ENCODE measurements at places on chromosomes 16 and 17.
A peak's percentile ranks its signal among the peaks of the same experiment; 100 is the strongest.

GRCh38 chr17:14752011-14752410 lies 451.1 kb downstream of the HS3ST3B1 start:
- DNase-seq, result no peak

DNA sequence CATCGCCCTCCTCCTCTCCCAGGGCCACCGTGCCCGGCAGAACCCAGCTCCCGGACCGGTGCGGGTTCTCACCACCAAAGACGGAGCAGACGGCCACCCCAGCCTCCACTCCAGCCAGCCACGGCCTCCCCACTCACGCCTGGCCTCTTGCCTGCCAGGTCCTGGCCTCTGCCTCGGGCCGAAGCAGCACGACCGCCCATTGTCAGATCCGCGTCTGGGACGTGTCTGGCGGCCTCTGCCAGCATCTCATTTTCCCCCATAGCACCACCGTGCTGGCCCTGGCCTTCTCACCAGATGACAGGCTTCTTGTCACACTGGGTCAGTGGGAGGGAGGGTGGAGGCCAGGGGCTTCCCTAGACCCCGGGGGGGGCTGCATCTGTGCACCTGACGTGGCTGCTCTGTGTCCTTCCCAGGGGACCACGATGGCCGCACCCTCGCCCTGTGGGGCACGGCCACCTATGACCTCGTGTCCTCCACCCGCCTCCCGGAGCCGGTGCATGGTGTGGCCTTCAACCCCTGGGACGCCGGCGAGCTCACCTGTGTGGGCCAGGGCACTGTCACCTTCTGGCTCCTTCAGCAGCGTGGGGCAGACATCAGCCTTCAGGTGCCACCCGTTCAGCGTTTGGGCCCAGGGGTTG lies 6.6 kb upstream of the RHOT2 start:
- DNase-seq, result no peak

DNA sequence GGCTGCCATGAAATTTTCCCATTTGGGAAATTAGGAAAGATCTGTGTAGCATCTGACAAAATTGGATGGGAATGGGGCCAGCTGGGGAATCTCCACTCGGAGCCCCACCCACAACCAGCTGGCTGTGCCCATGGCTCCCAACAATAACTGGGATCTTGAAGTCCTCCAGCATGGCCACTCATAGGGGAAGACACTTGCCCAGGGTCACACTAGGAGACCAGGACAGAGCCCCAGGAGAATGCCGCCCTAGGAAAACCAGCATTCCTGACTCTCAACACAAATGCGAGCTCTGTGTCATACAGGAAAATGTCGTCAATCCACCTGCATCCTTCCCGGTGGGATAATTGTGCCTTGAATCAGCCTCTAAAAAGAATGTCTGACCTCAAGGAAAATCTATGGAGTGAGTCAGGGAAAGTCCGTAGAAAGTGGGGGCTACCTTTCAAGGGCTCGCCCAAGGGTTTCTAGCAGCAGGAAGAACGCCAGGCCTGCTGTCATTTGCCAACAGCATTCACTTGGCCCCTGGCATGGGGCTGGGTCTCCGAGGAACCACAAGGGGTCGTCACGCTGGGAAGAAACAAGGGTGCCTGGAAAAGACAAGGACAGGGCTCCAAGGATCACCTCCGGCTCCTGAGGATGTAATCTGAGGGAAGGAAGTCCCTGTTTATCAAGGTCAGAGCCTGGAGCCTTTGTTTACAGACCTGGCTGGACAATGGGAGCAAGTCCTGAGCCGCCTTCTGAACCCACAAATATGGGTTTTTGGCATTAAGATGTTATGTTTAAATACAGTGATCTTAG lies 15.9 kb downstream of the CDH5 start:
- DNase-seq, result peak; percentile 29

DNA sequence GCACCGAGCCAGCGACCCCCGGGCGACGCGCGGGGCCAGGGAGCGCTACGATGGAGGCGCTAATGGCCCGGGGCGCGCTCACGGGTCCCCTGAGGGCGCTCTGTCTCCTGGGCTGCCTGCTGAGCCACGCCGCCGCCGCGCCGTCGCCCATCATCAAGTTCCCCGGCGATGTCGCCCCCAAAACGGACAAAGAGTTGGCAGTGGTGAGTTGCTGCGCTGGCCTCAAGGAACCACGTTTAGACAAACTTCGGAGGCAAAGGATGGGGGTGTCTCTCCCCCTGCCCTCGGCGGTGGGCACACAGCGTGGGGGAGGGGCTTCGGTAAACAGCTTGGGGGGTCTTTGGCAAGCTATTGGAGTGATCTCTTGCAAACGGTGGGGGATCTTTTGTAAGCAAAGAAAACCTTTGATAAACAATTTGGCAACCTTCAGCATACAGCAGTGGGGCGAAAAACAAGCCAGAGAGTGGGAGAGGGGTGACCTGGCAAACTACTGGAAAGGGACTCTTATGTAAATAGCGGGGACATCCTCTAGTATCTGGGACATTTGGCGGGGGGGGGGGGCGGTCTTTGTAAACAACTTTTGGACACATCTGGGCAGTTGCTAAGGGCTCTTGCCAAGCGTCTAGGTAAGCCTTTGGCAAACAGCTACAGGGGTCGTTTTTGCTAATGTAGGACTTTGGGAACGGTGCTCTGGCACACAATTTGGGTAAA lies 587 bp downstream of the MMP2 start:
- no peak for DNase-seq

- DNase-seq, result no peak
Observed at GRCh38 chr16:83581994-83582747, 225.6 kb upstream of the HSBP1 start.

- peak; percentile 19 for DNase-seq
Observed at GRCh38 chr17:60145006-60145935, 4.5 kb upstream of the CA4 start.

DNA sequence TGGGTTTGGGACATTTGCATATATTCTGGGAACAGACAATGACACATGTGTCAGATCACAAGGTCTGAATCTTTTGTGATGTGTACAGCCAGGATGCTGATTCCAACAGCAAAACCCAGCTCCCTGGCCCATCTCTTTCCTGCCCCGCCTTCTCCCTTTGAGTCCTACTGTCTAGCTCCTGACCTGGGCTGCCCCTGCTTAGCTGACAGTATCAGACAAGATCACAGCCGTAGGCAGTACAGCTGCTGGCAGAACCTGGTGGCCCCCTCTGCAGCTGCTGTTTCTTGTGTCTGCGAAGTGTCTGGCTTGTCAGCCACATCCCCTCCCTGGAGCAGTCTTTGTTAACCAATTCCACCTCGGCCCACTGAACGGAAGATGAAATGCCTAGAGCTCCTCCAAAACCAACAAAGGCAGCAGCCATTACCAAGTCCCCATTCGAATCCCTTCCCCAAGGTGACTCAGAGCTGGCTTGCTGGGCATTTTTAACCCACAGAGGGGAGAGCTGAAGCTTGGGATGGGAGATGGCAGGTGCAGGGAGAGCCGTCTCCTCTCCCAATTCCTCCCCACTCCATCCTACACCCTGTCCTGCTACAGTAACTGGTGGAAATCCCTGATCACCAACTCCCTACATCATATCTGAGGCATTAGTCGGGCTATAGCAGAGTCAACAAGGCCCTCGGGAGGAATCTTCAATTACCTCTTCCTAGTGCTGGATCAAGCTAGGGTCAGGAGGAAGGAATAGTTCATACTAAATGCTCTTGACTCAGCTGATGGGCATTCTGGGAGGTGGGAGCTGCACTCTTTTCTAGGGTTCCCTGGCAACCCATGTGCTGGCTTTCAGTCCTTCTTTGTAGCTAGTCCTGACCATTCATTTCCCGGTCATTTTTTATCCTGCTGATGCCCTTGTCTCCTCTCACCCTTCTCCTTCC lies 5.8 kb downstream of the PIPOX start:
- DNase-seq, result no peak

GRCh38 chr17:2703181-2703580 lies 8.4 kb downstream of the CLUH start:
- no peak for DNase-seq

DNA sequence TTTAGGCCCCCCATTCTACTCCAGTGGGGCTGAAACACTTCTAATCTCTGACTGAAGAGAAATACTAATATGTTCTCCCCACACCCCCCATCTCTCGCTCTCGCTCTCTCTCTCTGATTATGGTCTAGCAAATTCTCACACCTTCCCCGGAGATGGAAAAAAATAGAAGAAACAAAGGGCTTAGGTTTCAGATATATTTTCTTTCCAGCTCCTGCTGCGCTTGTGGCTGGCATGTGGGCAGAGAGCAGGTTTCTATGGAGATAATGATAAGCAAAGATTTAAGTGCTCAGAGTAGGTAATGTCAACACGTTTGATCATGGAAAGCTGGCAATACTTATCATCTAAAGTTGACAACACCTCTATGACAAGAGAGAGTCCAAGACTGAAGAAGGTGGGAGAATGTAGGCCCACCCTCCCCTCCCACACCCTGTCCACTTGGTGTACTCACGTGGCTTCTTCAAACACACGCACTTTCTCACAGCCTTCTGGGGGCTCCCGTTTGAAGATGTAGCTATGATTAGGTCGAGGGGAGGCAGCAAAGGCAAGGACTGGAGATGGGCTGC lies 8.0 kb upstream of the SLC35B1 start:
- DNase-seq, result no peak

- no peak for DNase-seq
Observed at GRCh38 chr17:46152423-46152822, 40.8 kb downstream of the KANSL1 start.

DNA sequence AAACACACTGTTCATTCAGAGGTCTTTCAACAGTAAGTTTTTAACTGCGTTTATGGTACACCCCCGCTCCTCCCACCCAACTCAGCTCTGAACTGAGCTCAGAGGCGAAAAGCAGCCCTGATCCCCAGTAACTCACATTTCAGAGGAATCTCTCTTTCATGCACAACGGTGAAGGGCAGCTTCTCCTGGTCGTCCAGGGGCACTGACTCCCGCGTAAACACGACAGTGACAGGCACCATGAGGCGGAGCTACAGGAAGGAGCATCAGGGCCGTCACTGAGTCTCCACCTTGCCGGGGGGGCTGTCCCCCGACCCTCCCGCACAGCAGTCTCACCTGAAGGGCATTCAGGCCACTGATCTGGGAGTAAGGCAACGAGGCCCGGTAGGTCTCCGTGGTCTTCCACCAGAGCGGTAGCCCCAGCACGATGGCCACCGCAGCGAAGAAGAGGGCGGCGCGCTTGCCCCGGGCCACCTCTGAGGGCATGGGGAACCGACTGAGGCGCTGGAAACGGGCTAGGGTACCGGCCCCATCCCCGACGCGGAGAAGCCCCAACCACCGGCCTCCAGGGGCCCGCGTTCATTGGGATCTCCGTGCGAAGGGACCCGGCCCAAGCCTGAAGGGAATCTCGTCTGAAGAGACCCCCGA lies 486 bp downstream of the PIGS start:
- peak; percentile 44 for DNase-seq

DNA sequence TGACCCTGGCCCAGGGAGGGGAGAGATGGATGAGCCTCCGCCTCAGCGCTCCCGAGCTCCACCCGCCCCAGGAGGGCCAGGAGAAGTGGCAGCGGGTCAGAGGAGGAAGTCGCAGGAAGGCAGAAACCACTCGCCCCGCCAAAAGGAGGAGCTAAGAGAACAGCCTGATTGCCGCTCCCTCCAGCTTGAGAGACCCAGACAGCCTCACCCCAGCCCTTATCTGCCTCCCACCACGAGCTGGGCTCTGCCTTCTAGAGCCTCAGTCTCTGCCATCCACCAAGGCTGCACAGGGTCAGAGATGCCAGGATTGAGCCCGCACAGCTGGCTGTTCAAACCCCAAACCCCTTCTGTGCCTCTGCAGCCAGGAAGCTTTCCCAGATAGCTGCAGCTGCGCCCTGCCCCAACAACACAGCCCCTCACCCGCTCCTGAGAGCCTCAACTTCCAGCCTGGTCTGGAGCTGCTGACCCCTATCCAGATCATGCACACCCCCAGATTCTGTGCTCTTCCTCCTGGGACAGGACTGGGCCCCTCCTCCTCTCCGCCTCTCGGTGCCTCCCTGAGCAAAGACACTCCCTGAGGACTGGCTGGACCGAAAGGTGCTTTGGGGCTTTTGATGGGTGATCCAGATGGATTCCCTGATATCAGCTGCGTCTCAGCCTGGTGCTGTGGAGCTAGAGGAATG lies 1.0 kb upstream of the ATP2A3 start:
- DNase-seq, result peak; percentile 76

- peak; percentile 94 for DNase-seq
Observed at GRCh38 chr17:78883533-78884131, 19.4 kb downstream of the CEP295NL start.

GRCh38 chr16:75002474-75002873 lies 3.6 kb downstream of the ZNRF1 start:
- DNase-seq, result no peak

- no peak for DNase-seq
Observed at GRCh38 chr17:55598495-55598894, 87.2 kb upstream of the SMIM36 start.

DNA sequence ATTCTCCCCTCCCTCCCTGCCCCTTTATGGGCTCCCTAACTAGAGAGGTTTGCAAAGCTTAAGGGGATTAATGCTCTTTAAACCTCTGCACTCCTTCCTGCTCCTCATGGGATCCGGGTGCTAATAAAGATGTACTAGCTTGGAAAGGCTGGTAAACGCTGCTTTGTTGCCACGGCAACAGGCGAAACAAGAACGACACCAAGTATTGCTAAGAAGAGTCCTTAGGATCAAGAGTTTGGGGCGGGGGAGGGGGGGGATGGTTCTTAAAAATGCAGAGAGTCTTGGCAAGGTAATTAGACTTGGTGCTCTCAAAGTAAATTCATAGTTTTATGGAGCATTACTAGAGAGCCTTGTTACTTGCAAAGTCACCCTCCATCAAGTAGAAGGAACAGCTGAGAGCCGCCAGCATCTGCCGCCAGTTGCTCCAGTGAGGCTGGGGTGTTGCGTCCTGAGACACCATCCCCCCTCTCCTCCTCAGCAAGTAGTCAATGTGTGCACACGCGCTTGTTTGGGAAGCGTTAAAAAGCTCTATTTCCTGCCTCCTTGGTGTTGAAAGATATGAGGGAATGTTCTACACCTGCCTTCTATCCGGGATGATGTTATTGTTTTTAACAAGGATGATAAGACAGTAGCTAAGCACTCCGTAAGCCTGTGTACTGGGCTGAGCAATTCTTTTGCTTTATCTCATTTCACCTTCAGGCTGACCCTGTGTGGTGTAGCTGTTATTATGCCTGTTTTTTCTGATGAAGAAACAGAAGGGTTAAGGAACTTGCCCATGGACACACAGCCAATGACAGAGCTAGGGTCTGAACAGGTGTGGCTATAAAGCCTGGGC lies 190.9 kb downstream of the CCDC182 start:
- DNase-seq, result no peak

GRCh38 chr16:28183930-28184329 lies 27.8 kb downstream of the XPO6 start:
- DNase-seq, result no peak

All from AG20443 (cell line).